Renal cortex interstitium (tissue), 15 donors: ENCODE measurements at places on chromosomes 4 and X. TPM values are rescaled to one million over a fixed set of nuclear protein-coding genes. Genes with fewer than 3 reads are reported as not detected.

- no peak for DNase-seq
Observed at GRCh38 chrX:97026406-97026805, 142.7 kb downstream of the RPA4 start.

The APELA gene
- polyA plus RNA-seq: 10.3 TPM

The RAB40AL gene
- not detected for polyA plus RNA-seq

GRCh38 chr4:1401409-1402020 is 4.7 kb downstream of the NKX1-1 start:
- no peak for DNase-seq

GRCh38 chrX:23904096-23904495 is 3.6 kb downstream of the APOO start:
- no peak for DNase-seq

GRCh38 chr4:99536271-99536670 is 25.4 kb downstream of the C4orf17 start:
- no peak for DNase-seq

GRCh38 chr4:26893491-26893890 is 32.9 kb downstream of the STIM2 start:
- no peak for DNase-seq

- no peak for DNase-seq
Observed at GRCh38 chr4:26377328-26378311, 56.8 kb downstream of the RBPJ start.

- no peak for DNase-seq
Observed at GRCh38 chr4:169254546-169254983, 16.2 kb downstream of the SH3RF1 start.

The TKTL2 gene
- polyA plus RNA-seq: 0.04 TPM

DNA sequence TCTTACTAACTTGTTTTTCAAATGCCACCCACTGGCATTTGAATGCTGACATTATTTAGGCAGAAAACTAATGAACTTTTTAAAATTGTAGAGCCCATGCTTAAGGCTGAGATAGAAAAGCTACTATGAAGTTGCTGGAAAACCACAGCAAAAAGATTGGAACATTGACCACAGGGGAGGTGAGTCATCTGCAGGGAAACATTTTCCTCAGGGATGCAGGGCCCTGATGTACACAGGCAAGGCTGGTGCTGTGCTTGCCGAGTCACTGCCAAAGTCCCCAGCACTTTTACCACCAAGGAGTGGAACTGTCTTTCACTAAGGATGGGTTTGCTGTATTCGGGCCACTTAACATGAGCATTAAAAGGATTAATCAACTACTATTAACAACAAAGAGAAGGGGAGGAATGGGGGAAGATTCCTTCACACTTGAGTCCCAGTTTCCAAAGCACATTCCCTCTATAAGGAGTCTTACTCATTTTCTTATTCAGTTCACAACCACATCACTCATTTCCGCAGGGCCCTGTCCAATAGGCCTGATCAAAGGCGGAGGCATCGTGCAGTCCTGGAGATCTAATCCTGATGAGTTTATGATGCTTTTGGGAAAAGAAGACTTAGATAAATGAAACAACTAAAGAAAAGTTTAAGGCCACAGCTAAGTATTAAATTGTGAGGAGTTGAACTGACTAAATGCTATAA is 202.9 kb upstream of the NPY2R start:
- DNase-seq: no peak

- DNase-seq: no peak
Observed at GRCh38 chr4:182496408-182496807, 253.2 kb downstream of the TENM3 start.

DNA sequence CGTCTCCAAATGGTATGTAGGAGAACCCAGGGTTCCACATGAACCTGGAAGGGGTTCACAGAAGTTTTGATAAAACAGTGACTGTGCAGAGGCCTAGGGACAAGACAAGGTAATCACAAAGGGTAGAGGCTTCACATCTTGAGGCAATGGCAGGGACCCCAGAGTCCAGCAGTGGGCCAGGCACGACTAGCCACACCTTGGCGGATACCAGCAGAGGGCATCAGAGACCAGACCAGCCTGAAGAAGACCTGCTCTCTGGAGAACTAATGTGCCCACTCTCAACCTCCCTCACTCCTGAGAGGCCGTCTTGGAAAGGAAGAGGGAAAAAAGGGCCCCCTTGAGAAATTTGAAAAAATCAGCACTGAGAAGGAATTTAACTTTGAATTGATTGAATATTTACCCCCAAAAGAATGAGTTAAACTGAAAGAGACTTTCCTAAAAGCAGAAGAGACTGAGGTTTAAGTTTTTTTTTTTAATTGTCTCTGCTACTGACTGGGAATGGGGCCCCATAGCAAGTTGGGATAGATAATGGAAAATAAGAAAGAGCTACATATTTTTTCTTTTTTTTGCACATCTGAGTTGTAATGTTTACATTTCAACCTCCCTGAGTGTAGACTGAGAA is 243.8 kb upstream of the JADE1 start:
- peak; percentile 47 for DNase-seq

- DNase-seq: no peak
Observed at GRCh38 chr4:2792711-2793585, at the start of gene SH3BP2. TSS of gene SH3BP2 (plus strand) at chr4:2793085. CDS start at chr4:2820618, 27,533 bp downstream.

The HSFX1 gene
- 1.9 TPM for polyA plus RNA-seq

GRCh38 chr4:27288496-27288895 is 427.9 kb downstream of the STIM2 start:
- DNase-seq: no peak

GRCh38 chrX:28639451-28639850 is 52.2 kb downstream of the IL1RAPL1 start:
- no peak for DNase-seq

DNA sequence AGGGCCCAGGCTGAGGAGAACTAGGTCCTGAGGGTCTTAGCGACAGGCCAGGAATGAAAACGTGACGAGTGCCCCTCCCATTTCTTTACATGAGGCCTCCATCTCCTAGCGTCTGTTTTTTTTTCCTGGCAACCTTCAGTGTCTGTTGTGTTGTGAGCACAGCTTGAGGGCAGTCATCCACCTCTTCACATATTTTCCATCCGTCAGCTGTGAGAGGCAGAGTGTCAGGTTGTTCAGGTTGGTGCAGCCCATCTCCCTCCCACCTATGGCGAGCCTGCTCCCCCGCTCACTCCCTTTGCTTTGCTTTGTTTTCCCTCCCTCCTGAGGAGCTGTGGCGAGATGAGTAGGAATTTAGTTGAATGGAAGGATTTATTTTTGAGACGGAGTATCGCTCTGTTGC is 51.7 kb upstream of the CHRNA9 start:
- DNase-seq: no peak

The BMP3 gene
- polyA plus RNA-seq: 15.9 TPM

The DKK2 gene
- 1.3 TPM for polyA plus RNA-seq

DNA sequence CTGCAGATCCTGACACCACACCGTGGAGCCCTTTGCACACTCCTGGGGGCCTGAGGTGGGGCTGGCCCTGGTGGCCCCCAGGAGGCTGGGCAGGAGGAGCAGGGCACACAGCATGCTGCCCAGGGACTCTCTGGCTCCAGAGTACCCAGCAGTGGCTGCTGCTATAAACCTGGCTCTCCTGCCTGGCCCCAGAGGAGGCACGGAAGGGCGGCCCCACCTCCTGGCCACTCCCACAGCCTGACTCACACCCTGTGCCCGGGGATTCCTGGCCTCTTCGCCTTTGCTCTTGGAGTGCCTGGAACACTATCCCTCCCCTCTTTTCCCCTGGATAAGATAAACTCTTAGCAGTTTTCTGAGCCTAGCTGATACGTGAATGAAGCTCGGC is at the start of gene PSAPL1:
TSS of gene PSAPL1 (minus strand) at position 165 of the 385 bp plus-strand sequence. CDS start at position 114, 51 bp downstream.
- no peak for DNase-seq

DNA sequence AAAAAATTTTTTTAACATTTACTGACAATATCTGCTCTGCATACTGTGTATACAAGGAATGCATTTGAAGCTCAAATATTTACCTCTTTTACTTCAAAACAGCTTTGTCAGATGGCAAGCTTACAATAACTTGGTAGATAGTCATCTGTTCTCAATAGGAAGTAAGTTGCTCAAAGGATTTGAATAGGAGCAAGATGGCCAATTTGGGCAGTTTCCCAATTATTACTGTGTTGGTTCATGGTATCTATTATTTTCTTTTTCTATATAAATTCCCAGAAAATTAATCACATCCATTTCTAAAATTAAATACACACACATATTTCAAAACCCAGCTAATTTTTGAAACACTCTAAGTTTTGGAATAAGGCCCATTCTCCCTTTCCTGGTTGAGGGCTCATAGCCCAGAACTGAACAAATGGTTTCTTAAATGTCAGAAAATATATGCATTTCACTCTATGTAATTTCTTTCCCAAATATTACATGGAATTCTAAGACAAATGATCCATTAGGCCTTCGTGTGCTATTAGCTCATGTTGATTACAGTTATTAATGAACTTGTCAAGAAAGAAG is 60.2 kb upstream of the BLTP1 start:
- no peak for DNase-seq

The STOX2 gene
- 10.1 TPM for polyA plus RNA-seq

The MSANTD1 gene
- polyA plus RNA-seq: 0.64 TPM

DNA sequence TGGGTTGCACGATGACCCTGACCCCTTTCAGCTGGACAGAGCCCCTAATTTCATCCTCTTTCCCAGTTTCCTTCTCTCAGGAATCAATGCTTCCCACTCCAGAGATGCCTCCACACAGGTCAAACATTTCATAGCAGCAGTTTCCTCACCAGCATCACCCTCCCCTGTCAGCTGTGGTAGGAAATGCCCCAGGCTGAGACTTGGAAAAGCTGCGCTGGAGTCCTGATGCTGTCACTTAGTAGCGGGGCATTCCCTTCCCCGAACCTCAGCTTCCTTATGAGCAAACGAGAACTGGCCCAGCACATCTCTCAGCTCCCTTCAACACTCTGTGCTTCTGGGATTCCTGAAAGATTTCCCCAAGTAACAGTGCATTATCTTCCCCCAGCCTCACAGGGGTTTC is 2.7 kb downstream of the GJB1 start:
- DNase-seq: no peak

The GLRA3 gene
- 0.03 TPM for polyA plus RNA-seq

GRCh38 chr4:27381815-27382214 is 521.2 kb downstream of the STIM2 start:
- no peak for DNase-seq

The PLA2G12A gene
- 26.9 TPM for polyA plus RNA-seq

The RAI2 gene
- 11.1 TPM for polyA plus RNA-seq

The AMTN gene
- polyA plus RNA-seq: not detected

GRCh38 chrX:68665502-68665901 is 18.0 kb downstream of the STARD8 start:
- DNase-seq: no peak

The KLF8 gene
- 5.3 TPM for polyA plus RNA-seq

- no peak for DNase-seq
Observed at GRCh38 chrX:140507982-140508305, 3.1 kb upstream of the SOX3 start.

The FGA gene
- polyA plus RNA-seq: 2.0 TPM

The KIAA1210 gene
- polyA plus RNA-seq: 2.1 TPM

GRCh38 chrX:15465347-15465746 is 27.8 kb downstream of the PIR start:
- no peak for DNase-seq

DNA sequence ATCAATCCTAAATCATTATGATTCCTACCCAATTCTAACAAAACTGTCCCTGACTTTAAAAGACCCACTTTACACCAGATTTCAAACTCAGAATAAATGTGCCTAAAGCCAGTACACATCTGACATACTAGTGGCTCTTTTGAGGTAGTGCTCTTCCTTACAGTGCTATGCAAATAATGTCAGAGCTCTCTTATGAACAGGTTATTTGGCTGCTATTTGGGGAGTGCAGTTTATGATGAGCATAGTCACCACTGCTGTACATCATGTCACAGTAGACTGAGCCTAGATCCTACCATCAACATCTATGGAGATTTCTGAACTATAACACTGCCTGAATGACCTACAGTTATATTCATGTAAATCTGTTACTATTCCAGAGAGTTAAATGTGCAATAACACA is 50.4 kb upstream of the PAGE5 start:
- DNase-seq: no peak

GRCh38 chrX:56804867-56805266 is 75.8 kb downstream of the NBDY start:
- no peak for DNase-seq

The DCHS2 gene
- 8.3 TPM for polyA plus RNA-seq

The CYTL1 gene
- polyA plus RNA-seq: 9.2 TPM

DNA sequence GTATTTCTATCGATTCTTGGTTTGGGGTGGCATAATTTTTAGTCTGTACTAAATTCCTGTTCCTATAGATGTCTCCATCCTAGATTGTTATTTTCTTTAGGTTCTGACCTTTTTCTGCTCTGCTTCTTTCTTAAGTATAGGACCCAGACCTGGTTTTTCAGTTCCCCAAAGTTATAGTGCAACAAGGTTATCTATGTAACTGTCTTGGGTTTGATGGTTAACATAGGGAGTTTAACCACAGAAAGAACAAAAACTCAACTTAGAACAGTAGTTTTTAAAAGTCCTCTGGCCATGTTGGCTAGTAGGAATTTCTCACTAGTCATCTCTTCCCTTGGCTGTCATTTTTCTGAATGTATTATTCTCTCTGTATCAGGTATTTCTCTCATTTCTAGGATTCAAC is 38.8 kb upstream of the MAD2L1 start:
- DNase-seq: no peak

GRCh38 chrX:150813922-150814321 is 84.5 kb downstream of the CD99L2 start:
- DNase-seq: no peak

DNA sequence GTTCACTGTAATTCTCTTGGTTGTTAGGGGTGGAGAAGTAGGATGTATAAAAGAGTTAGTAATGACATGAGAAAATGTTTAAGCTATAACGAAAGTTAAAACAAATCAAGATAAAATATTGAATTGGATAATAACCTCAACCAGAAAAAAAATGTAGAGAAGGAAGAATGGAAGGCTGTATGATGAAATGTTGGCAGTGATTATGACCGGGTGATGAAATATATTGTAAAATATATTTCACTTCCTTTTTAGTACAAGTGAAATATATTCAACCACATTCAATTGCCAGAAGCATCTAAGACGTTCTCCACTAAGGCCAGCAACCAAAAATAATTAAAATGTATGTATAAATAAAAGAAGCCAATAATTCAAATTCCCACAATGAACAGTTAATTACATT is 309.3 kb upstream of the FGF13 start:
- DNase-seq: no peak

The TMEM154 gene
- polyA plus RNA-seq: 1.4 TPM

- no peak for DNase-seq
Observed at GRCh38 chr4:11634283-11634682, 205.6 kb upstream of the HS3ST1 start.

DNA sequence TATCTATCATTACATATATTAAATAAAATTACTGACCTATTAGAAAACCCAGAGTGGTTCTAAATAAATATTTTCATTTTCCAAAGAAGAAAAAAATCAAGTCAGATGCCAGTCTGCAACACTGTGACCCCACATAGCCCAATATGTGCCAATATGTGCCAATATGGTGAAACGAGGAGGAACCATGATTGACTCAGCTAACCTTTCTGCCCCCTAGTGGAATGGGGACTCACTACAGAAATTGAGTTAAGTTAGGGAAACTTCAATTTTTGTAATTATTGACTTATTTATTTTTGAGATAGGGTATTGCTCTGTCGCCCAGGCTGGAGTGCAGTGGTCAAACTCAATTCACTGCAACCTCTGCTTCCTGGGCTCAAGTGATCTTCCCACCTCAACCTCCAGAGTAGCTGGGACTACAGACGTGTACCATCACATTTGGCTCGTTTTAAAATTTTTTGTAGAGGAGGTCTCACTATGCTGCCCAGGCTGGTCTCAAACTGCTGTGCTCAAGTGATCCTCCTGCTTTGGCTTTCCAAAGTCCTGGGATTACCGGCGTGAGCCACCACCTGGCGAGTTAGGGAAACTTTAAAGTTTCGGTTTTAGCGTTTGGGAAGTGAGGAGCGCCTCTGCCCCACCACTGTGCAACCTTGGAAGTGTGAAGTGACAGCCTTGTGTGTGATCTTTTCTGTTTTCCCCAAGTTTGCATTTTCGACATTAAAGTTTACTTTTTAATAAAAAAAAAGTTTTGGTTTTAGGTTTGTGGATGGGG is 116.8 kb upstream of the SHISA3 start:
- DNase-seq: no peak
